Activated naive CD8-positive, alpha-beta T cell treated with anti-CD3 and anti-CD28 coated beads, Interleukin-2, amount 50 U/mL, for 24 hours (primary cell): ENCODE measurements at places on chromosomes 2 and 18.

GRCh38 chr2:8965216-8965969 is 38.1 kb downstream of the MBOAT2 start:
- H3K4me1 ChIP-seq = no peaks in the 10 kb centered on the region
- no peak overlapping the region for H3K4me3 ChIP-seq
- H3K36me3 ChIP-seq = no peaks in the 10 kb centered on the region
- no peak overlapping the region for H3K27ac ChIP-seq
- DNase-seq = no peak

GRCh38 chr2:159450180-159450579 is 163.7 kb upstream of the WDSUB1 start:
- no peaks in the 10 kb centered on the region for H3K4me1 ChIP-seq
- H3K36me3 ChIP-seq = peaks cover 15% of the 10 kb centered on the region
- no peak overlapping the region for H3K27ac ChIP-seq
- no peak for DNase-seq

DNA sequence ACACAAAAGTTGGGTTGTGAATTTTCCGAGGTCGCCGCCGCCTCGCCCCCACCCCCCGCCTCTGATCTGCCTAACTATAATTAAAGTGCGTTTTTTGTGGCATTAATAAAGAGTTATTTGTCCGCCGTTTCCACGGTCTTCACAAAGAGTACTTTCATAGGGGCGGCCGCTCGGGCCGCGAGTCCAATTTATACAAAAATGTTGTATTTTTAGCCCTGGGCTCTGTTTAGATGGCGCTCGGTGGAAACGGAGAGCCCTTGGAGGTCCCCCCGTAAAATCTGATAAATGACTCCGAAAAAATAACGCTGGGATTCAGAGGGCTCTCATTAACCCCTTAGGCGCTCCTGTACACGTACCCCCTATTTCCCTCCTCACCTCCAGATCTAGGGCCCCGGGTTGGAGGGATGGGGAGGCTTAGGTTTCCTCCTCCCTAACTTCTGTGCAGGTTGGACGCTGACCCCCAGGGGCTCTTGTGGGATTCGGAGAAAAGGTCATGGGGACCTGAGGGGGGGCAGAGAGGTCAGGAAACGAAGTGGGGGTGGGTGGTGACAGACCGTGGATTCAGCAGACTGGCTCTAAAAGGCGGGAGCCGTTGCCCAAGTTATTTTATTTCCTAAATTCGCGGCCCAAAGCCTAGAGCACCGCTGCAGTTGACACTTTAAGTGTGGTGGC is 1.9 kb downstream of the CYP26B1 start:
- no peaks in the 10 kb centered on the region for H3K36me3 ChIP-seq
- no peak overlapping the region for H3K27ac ChIP-seq
- no peak for DNase-seq
- H3K4me1 ChIP-seq = peaks cover 32% of the 10 kb centered on the region
- H3K4me3 ChIP-seq = peak overlapping the region; percentile 42

GRCh38 chr2:178514664-178515063 is 34.4 kb downstream of the PLEKHA3 start:
- peaks cover 32% of the 10 kb centered on the region for H3K36me3 ChIP-seq
- DNase-seq = peak; percentile 29
- H3K4me1 ChIP-seq = peaks cover 25% of the 10 kb centered on the region
- no peaks in the 10 kb centered on the region for H3K27me3 ChIP-seq
- H3K4me3 ChIP-seq = peak overlapping the region; percentile 15

GRCh38 chr18:51070545-51070944 is 40.5 kb downstream of the SMAD4 start:
- H3K4me1 ChIP-seq = peaks cover 42% of the 10 kb centered on the region
- no peak overlapping the region for H3K4me3 ChIP-seq
- no peak for DNase-seq
- H3K36me3 ChIP-seq = peaks cover 51% of the 10 kb centered on the region

GRCh38 chr2:236696834-236697233 is 127.2 kb downstream of the ACKR3 start:
- H3K4me1 ChIP-seq = no peaks in the 10 kb centered on the region
- H3K27ac ChIP-seq = no peak overlapping the region
- no peak overlapping the region for H3K4me3 ChIP-seq
- no peaks in the 10 kb centered on the region for H3K36me3 ChIP-seq
